Ovary (tissue), 10 donors: ENCODE measurements at places on chromosomes 7 and 10. TPM values are rescaled to one million over a fixed set of nuclear protein-coding genes. Genes with fewer than 3 reads are reported as not detected.

DNA sequence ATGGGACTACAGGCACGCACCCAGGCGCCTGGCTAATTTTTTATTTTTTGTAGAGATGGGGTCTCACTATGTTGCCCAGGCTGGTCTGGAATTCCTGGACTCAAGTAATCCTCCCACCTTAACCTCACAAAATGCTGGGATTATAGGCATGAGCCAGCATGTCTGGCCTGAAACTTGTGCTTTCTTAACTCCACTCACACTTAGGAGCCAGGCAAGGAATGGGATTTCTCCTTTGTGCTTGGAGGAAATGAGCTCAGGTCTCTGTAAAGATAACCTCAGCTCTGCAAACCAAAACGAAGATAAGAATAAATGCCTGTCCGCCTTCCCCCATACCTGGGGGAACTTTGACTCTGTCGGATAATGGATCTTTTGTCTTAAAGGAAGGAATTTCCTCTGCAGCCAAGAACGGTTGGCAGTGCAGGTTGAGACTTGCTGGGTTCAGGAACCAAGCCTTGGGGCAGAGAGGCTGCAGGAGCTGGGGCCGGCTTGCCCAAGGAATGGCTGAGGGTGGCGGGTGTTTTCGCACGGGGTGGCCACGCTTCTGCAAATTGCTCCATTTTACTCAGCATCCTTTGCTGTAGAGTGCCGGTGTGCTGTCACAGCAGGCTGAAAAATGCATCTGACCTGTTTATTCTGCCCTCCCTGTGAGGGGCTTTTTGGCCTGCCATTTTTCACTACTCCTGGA lies 174.2 kb downstream of the KIAA1217 start:
- no peak overlapping the region for H3K4me3 ChIP-seq
- H3K27ac ChIP-seq, result no peak overlapping the region
- H3K36me3 ChIP-seq, result no peaks in the 10 kb centered on the region
- H3K4me1 ChIP-seq, result peaks cover 1% of the 10 kb centered on the region
- no peak for DNase-seq

OR9A2 gene
- total RNA-seq, result not detected

EXOC6 gene
- 11.2 TPM for total RNA-seq

DNA sequence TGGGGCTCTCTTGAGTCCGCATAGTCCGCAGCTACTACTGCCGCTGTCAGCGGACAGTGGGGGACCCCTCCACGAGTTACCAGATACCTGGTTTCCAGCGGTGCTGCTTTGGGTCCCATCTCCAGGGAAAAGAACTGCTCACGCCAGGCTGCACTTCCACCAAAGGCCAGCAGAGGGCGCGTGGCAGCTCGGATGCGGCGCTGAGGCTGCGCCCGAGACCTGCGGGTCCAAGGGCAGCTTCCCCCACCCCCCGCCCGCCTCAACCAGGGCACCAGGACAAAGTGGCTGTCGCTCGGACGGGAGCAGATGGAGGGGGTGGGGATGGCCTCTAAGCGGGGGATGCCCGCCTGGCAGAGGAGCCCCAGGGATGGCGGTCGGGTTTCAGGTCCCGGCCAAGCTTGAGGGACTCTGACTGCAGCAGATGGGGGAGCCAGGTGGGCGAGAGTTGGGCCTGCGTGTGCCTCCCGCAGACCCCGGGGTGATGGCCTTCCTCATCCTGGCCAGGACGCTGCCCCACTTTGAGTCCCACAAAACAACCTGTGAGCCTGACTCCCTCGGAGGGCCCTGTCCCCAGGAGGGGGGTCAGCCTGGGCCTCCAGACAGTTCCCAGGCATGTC lies 23.8 kb upstream of the ZNF735 start:
- H3K36me3 ChIP-seq, result no peaks in the 10 kb centered on the region
- no peak overlapping the region for H3K4me3 ChIP-seq
- no peak overlapping the region for H3K27ac ChIP-seq
- no peaks in the 10 kb centered on the region for H3K27me3 ChIP-seq
- H3K4me1 ChIP-seq, result no peaks in the 10 kb centered on the region

DNA sequence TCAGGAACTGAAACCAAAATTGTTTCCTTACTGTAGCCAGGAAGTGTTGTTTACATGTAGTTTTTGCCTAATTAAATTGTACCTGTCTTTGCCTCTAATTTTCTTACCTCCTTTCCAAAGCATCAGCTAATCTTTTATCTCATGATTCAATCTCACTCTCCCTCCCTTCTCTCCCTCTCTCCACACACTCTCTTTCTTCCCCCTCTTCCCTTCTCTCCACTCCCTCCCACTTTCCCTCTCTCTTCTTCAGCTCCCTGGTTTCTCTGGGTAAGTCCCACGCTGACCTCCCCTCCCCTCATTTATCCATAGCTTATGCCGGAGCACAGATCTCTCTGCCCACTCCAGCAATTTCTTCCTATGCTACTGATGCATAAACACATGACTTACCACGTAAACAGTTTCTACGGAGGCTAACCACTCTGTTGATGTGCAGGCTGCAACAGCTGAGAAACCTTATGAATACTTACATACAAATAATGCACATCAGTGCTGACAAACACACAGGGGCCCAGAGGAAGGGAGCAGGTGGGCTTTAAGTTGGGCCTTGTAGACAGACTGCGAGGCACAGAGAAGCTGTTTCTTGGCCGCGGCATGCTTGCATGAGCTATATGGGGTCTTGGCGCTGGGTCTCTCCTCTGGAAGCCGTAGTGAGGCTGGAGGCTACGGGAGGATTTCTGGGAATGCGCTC lies 174.4 kb upstream of the PLXNA4 start:
- H3K4me3 ChIP-seq, result no peak overlapping the region
- H3K36me3 ChIP-seq, result no peaks in the 10 kb centered on the region
- H3K27ac ChIP-seq, result no peak overlapping the region
- no peak for DNase-seq
- no peaks in the 10 kb centered on the region for H3K4me1 ChIP-seq

HOGA1 gene
- total RNA-seq, result 0.17 TPM

- H3K27me3 ChIP-seq, result no peaks in the 10 kb centered on the region
- H3K36me3 ChIP-seq, result no peaks in the 10 kb centered on the region
- no peak for DNase-seq
- no peaks in the 10 kb centered on the region for H3K4me1 ChIP-seq
- no peak overlapping the region for H3K27ac ChIP-seq
- H3K4me3 ChIP-seq, result no peak overlapping the region
Measured at GRCh38 chr7:155618708-155619633, 25.5 kb upstream of the RBM33 start.

DNA sequence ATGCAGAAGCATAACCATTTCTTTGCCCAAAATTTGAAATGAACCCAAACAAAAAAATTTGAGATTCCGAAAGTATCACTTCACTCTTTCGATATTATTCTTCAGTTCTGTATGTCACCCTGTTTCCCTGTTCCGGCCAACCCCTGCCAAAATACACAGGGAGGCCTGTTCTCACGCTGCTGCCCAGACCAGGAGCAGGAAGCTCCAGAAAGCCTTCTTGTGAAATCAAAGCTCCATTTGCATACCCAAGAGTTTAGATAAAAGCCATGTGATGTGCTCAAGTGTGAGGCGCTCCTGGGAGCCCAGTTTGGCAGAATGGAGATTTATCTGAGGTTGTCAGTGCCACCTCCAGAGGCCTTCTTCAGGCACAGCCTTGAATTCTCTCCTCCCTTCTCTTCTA lies 236.2 kb downstream of the FGFR2 start:
- no peak for DNase-seq
- H3K4me3 ChIP-seq, result no peak overlapping the region
- no peak overlapping the region for H3K27ac ChIP-seq

DNA sequence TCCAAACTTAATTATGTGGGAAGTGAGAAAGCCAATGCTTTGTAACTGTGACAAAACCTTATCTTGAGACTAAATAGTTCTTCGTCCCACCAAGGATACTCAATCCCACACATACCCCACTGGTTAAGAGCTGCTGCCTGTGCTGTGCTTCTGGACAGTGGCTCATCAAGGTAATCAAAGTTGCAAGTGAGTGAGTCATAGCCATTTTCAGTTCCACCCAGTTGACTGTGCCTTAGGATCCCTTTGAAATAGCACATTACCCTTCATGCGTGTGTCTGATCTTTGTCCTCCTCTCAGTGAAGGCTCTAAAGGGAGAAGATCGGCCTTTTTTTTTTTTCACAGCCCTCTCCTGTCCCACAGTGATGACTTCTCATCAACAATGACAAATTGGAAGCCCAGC lies 706.0 kb upstream of the AUTS2 start:
- H3K4me3 ChIP-seq, result no peak overlapping the region
- H3K36me3 ChIP-seq, result no peaks in the 10 kb centered on the region
- no peaks in the 10 kb centered on the region for H3K27me3 ChIP-seq
- no peaks in the 10 kb centered on the region for H3K4me1 ChIP-seq
- H3K27ac ChIP-seq, result no peak overlapping the region
- no peak for DNase-seq

- no peaks in the 10 kb centered on the region for H3K27me3 ChIP-seq
- H3K27ac ChIP-seq, result no peak overlapping the region
- H3K4me1 ChIP-seq, result no peaks in the 10 kb centered on the region
Measured at GRCh38 chr7:91379236-91379635, 115.0 kb downstream of the FZD1 start.

- no peak for DNase-seq
- no peak overlapping the region for H3K27ac ChIP-seq
- H3K4me3 ChIP-seq, result no peak overlapping the region
- no peaks in the 10 kb centered on the region for H3K27me3 ChIP-seq
- H3K36me3 ChIP-seq, result no peaks in the 10 kb centered on the region
Measured at GRCh38 chr7:42123716-42124115, 113.3 kb downstream of the GLI3 start.

- no peaks in the 10 kb centered on the region for H3K36me3 ChIP-seq
- H3K27ac ChIP-seq, result no peak overlapping the region
- H3K4me1 ChIP-seq, result no peaks in the 10 kb centered on the region
- no peaks in the 10 kb centered on the region for H3K27me3 ChIP-seq
- no peak overlapping the region for H3K4me3 ChIP-seq
- DNase-seq, result no peak
Measured at GRCh38 chr7:157493776-157494175, 157.0 kb downstream of the DNAJB6 start.

GRCh38 chr10:122057841-122058413 lies 69.0 kb downstream of the TACC2 start:
- H3K4me3 ChIP-seq, result no peak overlapping the region
- H3K27ac ChIP-seq, result no peak overlapping the region
- H3K4me1 ChIP-seq, result peaks cover 2% of the 10 kb centered on the region

DNA sequence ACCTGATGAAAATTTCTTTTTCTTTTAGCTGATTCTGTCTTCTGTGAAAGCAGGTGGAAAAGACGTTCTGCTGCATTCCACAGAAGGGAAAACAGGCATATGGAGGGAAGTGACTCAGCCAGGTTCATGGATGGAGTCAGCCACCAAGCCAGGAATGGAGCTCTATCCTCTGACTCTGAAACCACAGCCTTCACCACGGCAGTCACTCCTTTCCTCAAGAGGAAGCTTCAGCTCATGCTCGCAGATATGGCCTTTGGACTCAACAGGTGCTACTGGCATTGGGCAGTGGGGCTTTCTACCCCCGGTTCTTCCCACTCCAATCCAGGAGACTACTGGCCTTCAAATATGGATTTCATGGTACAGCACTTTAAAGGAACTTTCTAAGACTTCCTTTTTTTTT lies 11.5 kb upstream of the PLAU start:
- H3K36me3 ChIP-seq, result no peaks in the 10 kb centered on the region
- DNase-seq, result no peak
- H3K4me1 ChIP-seq, result no peaks in the 10 kb centered on the region
- no peak overlapping the region for H3K27ac ChIP-seq

DNA sequence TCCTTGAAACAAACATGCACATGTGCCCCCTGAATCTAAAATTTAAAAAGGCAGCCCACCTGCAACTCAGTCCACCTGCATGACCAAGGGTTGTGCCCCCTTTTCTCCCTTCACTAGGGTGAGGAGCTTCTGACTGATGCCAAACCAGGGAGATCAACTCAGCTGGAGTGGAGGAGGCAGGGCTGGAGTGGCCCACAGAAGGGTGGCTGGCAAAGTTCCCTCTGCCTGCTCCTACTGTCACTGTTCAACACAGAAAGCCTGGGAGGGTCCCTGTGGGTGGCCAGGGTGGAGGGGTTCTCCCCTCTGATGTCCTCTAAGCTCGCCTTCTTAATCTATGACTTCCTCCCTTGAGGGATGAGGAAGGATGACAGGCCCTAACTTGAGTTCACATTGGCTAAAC lies 55.7 kb upstream of the ANTXRL start:
- DNase-seq, result peak; percentile 14
- no peak overlapping the region for H3K4me3 ChIP-seq
- H3K36me3 ChIP-seq, result no peaks in the 10 kb centered on the region
- no peaks in the 10 kb centered on the region for H3K4me1 ChIP-seq

- H3K27me3 ChIP-seq, result no peaks in the 10 kb centered on the region
- no peak for DNase-seq
- H3K4me1 ChIP-seq, result no peaks in the 10 kb centered on the region
- no peaks in the 10 kb centered on the region for H3K36me3 ChIP-seq
- no peak overlapping the region for H3K27ac ChIP-seq
- no peak overlapping the region for H3K4me3 ChIP-seq
Measured at GRCh38 chr7:81198766-81199165, 279.9 kb upstream of the SEMA3C start.

PNLIPRP2 gene
- 0.24 TPM for total RNA-seq

DNA sequence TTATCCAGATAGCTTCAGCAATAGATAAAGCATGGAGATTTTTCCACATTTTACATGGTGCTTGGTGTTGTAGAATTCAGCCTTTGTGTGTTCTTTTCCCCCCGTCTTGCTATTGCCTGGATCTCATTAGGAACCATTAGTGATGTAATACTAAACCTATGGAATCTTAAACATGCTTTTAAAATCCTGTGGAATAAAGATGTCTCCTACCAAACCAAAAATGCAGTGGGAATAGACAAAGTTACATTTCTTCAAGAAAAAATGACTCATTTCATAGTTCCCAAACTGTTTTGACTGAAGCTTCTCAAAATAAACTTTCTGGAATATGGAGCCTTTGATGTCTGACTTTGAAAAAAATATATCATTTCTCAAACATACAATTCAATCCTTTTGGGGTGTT lies 44.0 kb downstream of the CALD1 start:
- no peak overlapping the region for H3K4me3 ChIP-seq
- H3K27me3 ChIP-seq, result no peaks in the 10 kb centered on the region
- H3K4me1 ChIP-seq, result peaks cover 18% of the 10 kb centered on the region
- no peak for DNase-seq
- H3K36me3 ChIP-seq, result no peaks in the 10 kb centered on the region
- H3K27ac ChIP-seq, result no peak overlapping the region

- no peaks in the 10 kb centered on the region for H3K27me3 ChIP-seq
- H3K4me1 ChIP-seq, result peaks cover 3% of the 10 kb centered on the region
- H3K27ac ChIP-seq, result no peak overlapping the region
Measured at GRCh38 chr7:106203473-106203872, 81.3 kb downstream of the NAMPT start.

- no peak overlapping the region for H3K27ac ChIP-seq
- peak; percentile 64 for DNase-seq
- H3K27me3 ChIP-seq, result no peaks in the 10 kb centered on the region
Measured at GRCh38 chr10:75191821-75192568, 18.6 kb upstream of the VDAC2 start.

- H3K4me1 ChIP-seq, result no peaks in the 10 kb centered on the region
- no peaks in the 10 kb centered on the region for H3K36me3 ChIP-seq
- no peak overlapping the region for H3K27ac ChIP-seq
- no peaks in the 10 kb centered on the region for H3K27me3 ChIP-seq
Measured at GRCh38 chr10:21732067-21732772, 198.2 kb downstream of the MLLT10 start.

GRCh38 chr10:112539340-112539739 lies 92.3 kb downstream of the VTI1A start:
- H3K27me3 ChIP-seq, result no peaks in the 10 kb centered on the region
- H3K36me3 ChIP-seq, result no peaks in the 10 kb centered on the region
- no peak for DNase-seq
- H3K27ac ChIP-seq, result no peak overlapping the region
